B cell (primary cell): ENCODE measurements at places on chromosomes 3 and 15. TPM values are rescaled to one million over a fixed set of nuclear protein-coding genes. Genes with fewer than 3 reads are reported as not detected.
A peak's percentile ranks its signal among the peaks of the same experiment; 100 is the strongest.

DNA sequence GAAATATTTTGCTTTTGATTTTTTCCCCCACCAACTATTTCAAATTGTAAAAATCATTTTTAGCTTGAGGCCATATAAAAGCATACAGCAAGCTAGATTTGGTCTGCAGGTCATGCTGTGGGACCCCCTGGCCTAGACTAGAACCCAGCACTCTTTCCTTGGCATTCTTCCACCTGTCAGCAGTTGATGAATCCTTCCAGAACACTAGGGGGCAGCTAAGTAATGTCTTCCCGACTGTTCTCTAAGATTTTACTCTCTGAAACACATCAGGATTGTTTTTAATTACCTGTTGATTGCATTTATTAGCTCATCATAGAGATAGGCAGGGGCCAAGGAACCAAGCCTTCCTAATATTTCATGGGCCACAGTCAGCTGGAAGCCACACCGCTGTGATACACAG lies 174.5 kb downstream of the CACNA1D start:
- no peak for DNase-seq

The PDE8A gene
- 51.1 and 54.8 TPM in 2 replicates for total RNA-seq

DNA sequence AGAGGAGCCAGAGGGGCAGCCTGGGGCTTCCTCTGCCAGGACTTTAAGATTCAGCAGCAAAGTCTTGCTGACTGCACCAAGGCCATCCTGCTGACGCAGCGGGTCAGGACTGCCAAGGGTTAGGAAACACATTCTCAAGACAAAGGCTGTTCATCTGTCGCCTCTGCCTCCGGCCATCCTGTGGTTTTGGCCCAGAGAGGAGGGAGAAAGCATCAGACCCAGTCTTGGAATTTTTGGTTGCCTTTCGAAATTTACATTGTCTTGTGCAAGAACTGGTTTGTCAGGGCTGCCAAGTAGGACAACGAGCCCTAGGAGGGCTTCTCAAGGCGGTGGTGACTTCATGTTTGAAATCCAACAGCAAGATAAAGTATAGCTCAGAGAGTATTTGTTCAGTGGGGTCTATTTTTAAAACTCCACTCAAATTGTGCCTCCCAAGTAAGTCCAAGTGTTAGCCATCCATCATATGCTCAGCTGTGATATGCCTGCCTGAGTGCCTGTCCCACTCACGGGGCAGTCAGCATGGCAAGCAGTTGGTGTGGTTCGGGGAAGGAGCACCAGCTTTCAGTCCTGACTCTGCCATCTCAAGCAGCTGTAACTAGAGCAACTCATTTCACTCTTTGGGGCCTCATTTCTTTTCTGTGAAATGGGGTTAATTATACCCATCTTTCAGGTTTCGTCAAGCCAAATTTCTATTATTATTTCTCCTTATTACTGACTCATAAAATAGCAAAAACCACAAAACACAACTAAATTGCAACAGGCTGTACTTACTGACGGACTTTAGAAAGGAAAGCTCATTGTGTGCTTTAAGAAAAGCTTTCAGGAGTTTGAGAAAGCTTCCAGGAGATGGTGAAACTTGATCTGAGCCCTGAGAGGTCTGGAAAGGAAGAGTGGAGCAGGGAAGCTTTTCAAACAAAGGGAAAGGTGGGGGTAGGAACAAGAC lies 42.4 kb upstream of the RHO start:
- DNase-seq: no peak

GRCh38 chr3:72157748-72158638 lies 373.0 kb upstream of the PROK2 start:
- peak; percentile 61 for DNase-seq

- DNase-seq: no peak
Measured at GRCh38 chr3:152155246-152156020, 113.3 kb upstream of the MBNL1 start.

The SLC6A20 gene
- 0.32 TPM in 1 of 2 replicates, not detected in the other for total RNA-seq

DNA sequence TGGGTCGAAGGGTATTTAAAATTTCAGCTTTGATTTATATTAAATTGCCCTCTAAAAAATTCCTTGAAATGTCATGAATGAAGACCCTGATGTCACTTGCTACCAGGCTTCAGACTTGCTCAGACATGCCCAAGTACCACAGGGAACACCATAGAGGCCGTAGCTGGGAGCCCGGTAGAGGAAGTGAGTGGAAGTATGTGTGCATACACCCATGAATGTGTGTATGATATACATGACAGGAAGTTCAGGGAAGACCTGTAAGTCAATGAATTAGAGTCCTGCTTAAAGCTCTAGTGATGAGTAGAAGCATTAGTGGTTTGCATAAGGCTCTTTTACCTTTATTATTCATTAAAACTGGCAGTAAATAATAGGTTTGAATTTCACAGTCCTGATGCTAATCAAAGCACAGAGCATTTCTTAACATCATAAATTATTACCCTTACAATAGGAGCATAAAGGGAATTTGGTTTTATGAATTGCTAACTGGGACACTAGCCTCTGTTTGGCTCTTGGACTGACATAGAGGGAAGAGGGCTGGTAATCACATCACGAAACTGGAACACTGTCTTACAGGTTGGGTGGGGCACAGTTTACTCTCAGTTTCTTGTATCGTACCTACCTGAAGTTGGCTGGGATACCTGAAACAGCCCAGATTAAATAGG lies 144.4 kb downstream of the CHST2 start:
- no peak for DNase-seq

DNA sequence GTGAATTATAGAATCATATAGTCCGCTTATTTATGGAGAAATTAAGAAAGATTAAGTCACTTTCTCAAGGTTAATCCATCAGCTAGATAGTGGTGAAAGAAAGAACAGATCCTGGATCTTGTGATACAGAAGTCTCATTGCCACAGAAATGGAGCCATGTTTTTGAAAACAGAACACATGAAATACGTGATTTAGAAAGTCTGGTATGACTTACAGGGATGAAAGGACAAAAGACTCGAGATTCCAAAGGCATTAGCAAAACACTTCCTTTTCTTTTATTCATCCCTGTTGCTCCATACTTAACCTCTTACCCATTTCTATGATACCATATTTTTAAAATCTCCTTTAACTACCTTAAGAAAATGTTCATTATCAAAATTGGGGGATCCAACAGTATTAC lies 40.0 kb upstream of the TEX9 start:
- no peak for DNase-seq

GRCh38 chr3:3798631-3799113 lies 559 bp upstream of the LRRN1 start:
- peak; percentile 55 for DNase-seq

- no peak for DNase-seq
Measured at GRCh38 chr15:63250312-63250965, 27.0 kb upstream of the APH1B start.

DNA sequence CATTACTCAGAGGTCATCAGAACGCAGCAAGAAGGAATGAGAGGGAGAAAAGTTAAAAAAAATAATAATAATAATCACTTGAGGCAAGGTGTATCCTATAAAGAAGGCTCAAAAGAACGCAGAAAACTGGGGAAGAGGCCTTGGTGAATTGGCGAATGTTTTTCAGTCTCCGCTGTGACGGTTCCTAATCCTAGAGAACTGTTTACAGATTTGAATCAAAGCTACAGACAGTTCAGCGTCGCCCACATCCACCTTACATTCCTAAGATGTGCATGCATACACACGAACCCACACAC lies 634 bp downstream of the ZMAT3 start:
- DNase-seq: no peak

- no peak for DNase-seq
Measured at GRCh38 chr15:70029297-70029701, 68.4 kb downstream of the TLE3 start.

GRCh38 chr3:35305406-35305805 lies 333.9 kb upstream of the ARPP21 start:
- DNase-seq: no peak

DNA sequence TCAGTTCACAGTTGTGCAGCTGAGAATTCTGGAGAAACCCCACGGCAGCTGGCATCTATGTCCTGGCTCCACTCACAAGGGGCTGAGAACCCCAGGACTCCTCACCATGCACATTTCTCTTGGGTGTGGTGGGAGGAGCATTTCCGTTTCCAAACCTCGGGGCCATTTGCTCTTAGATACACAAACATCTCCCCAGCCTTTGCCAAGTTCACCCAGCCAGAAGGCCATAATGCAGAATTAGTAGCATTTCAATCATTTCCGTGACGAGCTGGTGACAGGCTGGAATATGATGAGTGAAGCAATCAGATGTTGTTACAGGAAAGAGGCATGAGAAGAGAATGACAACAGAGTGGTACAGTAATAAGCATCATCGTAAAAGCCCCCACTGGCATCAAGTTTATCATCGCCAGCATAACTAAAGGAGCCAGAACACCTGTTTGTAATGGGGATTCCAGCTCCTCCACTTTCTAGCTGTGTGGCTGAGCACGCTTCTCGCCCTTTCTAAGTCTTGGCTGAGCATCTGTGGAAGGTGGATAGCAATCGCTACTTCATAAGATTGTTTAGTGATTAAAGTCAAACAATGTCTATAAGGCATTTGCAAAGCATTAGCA lies 82.0 kb downstream of the LIPC start:
- no peak for DNase-seq

DNA sequence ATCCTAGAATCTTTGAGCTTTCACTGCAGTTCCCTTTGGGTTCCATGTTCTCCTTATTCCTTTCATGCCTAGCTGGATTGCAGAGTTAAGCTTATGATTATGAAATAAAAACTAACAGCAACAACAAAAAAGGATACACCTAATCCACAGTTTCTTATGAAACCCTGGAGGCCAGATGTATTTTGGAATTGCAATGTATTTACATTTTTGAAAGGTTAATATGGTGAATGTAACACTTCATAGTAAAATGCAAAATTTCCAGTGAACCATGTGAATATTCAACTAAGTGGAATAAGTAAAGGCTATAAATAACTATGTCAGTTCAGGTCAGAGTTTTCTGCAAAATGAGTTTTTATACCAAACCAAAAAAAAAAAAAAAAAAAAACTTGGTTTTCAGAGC lies 65.8 kb upstream of the FLNB start:
- DNase-seq: no peak

DNA sequence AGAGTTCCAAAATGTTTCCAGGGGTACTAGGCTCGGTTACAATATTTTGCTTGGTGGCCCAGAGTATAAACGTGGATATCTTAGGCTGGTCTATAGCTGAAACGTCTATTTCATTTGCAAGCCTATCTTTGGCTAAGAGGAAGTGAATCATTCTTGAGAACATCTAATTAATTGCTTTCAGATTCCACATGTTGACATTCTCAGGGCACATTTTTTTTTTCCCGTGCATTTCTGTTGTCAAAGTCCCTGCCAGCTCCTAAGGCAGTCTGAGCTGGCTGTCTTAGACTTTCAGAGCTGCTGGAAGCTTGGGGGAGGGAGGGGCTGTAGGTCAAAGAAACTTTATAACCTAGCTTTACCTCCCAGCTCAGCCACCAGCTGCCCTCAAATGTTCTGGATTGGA lies 23.2 kb upstream of the LAMP3 start:
- DNase-seq: no peak

The ATP13A5 gene
- total RNA-seq: 0.12 TPM in 1 of 2 replicates, not detected in the other

GRCh38 chr3:31701286-31701685 lies 168.6 kb downstream of the STT3B start:
- DNase-seq: no peak

The RBP2 gene
- total RNA-seq: not detected in 2 replicates

GRCh38 chr3:39127269-39127907 lies 19.9 kb downstream of the TTC21A start:
- DNase-seq: peak; percentile 13

The DNAH1 gene
- 47.2 and 47.6 TPM in 2 replicates for total RNA-seq

The CXCR6 gene
- not detected in 2 replicates for total RNA-seq

- no peak for DNase-seq
Measured at GRCh38 chr3:24673596-24673995, 178.9 kb upstream of the THRB start.

DNA sequence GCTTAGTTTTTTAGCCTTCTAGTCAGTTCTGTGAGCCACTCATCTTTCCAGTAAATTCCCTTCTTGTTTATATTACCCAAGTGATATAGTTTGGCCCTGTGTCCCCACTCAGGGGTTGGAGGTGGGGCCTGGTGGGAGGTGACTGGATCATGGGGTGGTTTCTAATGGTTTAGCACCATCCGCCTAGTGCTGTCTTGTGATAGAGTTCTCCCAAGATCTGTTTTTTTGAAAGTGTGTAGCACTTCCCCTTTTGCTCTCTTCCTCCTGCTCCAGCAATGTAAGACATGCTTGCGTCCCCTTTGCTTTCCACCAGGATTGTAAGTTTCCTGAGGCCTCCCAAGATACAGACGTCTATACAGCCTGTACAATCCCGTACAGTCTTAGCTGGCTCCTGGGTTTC lies 53.7 kb upstream of the INO80 start:
- DNase-seq: peak; percentile 34

GRCh38 chr3:58009749-58010535 lies 1.7 kb downstream of the FLNB start:
- peak; percentile 20 for DNase-seq

DNA sequence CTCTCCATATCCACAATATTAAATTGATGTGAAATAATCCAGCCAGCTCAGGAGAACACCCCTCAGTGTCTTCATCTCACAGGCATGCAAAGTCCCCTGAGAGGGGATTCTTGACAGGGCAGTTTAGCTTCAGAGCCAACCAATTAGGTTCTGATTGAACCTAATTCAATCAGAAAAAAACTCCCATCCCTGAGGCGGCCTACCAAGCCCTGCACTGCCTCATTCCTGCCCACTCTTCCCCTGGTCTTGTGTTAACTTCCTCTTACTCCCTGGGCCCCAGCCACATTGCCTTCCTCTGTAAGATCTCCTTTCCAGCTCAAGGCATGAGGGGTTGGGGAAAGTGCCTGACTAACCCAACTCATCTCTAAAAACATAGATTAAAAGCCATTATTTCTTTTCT lies 46.1 kb downstream of the FRMD4B start:
- DNase-seq: no peak

DNA sequence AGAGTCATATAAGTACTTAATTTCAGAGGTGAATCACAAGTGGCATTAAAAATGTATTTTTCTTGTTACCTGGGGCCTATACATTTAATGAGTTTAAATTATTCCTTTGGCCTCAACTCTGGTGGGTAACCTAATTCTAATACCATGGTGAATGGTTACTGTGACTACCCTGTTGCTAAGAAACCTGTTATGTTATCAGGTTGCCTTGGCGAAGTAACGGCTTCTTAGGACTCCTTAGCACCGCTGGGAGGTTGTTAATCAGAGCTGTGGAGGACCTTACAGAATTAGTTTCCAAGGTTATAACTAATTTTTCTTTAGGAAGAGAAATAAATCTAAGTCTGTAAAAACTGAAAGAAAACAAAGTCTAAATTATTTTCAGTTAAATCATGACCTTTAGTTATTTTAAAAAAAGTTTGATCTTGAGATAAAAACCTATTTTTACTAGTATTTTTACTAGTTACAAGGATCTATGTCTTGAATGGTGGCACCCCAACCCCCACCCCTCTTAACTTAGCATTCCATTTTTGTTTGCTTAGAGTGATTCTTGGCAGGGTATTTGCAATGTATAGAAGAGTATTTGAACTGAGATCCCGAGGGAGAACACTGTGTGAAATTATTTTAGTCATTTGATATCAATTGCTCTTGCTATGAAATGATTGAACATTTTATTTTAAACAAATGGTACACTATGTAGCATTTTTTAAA lies 155.5 kb downstream of the FNDC3B start:
- DNase-seq: no peak

- DNase-seq: no peak
Measured at GRCh38 chr3:190193210-190193609, 72.5 kb upstream of the P3H2 start.

The FOXL2 gene
- total RNA-seq: not detected in 2 replicates

The ATP10A gene
- total RNA-seq: 0.22 and 1.6 TPM in 2 replicates

- peak; percentile 61 for DNase-seq
Measured at GRCh38 chr3:143885780-143886427, 37.6 kb upstream of the SLC9A9 start.
